Muscle of arm (tissue), 14 donors: ENCODE measurements at places on chromosomes 5 and 9.

- DNase-seq, result no peak
Measured at GRCh38 chr5:73376618-73377170, 71.9 kb downstream of the FOXD1 start.

GRCh38 chr5:35709688-35710087 lies 92.0 kb downstream of the SPEF2 start:
- no peak for DNase-seq

- no peak for DNase-seq
Measured at GRCh38 chr5:119363936-119364335, 8.1 kb downstream of the TNFAIP8 start.

- DNase-seq, result no peak
Measured at GRCh38 chr5:95895251-95895650, 66.4 kb downstream of the ELL2 start.
